ENCODE measurements at places on chromosomes 16 and 17.
A peak's percentile ranks its signal among the peaks of the same experiment; 100 is the strongest.

GRCh38 chr17:68108313-68109000 is 72.9 kb downstream of the KPNA2 start:
- DNase-seq = no peak

DNA sequence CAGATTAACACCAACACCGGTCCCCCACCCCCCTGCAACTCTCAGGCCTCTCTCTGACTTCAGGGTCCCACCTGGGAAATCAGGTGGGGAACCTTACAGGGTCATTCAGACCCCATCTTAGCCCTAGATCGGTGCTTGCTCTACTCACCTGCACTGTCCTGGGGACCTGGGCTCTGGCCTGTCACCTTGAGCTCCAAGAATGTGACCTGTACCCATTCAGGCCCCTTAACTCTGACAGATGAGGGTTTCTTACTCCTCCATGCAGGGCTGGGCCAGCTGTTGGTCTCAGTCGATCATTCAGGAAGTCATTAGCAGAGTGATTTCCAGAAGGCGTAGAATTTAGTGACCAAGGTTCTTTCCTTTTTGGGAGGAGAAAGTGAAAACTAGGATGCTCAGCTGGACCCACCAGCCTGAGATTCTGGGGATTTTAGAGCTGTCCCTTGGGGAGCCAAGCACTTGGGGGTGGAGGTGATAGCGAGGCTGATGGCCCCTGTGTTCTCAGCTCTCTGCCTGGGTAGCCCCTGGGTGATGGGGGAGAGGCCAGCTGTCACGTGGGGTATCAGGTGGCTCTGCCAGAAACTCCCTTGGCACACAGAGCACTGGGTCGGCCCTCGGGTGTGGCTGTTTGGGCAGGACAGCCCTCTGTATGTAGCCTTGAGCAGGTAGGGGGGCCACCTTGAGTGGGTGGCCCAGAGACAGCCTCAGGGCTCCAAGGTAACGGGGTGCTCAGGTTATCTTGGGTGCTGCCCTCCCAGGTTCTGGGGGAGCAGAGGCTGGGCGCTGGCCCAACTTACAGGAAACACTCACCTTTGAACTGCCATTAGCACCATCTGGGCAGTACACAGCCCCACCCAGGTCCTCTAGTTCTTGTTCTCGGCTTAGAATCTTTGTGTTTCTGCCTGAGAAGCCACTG is 724 bp downstream of the MVP start:
- DNase-seq = no peak

DNA sequence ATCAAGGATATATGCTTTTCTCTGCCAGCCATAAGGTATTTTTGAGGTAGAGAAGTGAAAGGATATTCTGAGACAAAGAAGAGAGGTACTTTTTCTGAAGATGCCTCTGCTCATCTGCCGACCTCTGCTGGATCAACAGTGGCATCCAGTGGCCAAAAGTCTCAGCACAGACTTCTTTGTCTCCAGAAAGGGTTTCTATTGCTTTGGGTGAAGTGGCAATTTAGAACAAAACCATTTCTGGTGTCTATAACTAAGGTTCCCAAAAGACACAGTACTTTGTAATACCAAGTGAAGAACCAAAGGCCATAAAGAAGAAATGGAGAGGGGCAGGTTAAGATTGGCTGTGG is 155.2 kb upstream of the C17orf78 start:
- DNase-seq = peak; percentile 46

DNA sequence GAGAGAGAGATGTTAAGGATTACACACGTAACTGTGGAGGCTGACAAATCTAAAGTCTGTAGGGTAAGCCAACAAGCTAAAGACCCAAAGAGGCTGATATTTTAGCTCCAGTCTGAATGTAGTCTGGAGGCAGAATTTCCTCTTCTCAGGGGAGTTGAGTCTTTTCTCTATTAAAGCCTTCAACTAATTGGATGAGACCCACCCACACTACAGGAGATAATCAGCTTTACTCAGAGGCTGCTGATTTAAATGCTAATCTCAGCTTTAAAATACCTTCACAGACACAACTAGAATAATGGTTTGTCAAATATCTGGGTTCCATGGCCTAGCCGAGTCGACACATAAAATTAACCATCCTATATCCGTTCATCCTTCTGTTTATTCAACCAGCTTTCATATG is 204.3 kb upstream of the PSMD7 start:
- no peak for DNase-seq

- no peak for DNase-seq
Observed at GRCh38 chr16:52066962-52067361, 480.0 kb downstream of the TOX3 start.

DNA sequence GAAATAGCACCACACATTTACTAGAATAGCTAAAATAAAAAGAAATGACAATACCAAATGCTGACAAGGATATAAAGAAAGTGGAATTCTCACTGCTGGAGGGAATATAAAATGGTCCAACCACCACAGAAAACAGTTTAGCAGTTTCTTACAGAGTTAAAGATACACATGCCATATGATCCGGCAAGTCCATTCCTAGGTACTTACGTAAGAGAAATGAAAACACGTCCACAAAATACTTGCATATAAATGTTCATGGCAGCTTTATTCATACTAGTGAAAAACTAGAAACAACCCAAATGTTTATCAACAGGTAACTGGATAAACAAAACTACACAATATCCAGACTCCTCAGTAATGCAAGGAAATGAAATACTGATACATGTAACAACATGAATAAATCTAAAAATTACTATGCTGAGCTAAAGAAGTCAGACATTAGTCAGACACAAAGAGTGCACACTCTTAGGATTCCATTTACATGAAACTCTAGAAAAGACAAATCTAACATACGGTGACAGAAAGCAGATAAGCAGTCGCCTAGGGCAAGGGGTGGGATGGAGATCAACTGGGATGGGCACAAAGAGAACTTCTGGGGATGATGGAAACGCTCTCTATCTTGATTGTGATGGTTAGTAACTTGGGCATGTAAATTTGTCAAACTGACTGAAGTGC is 76.4 kb downstream of the SMG6 start:
- DNase-seq = no peak

GRCh38 chr17:64497565-64498035 is 746 bp upstream of the POLG2 start:
- DNase-seq = no peak

GRCh38 chr16:74186561-74186971 is 110.0 kb upstream of the PSMD7 start:
- DNase-seq = no peak

GRCh38 chr16:19138601-19139000 is 24.8 kb downstream of the ITPRIPL2 start:
- peak; percentile 52 for DNase-seq

DNA sequence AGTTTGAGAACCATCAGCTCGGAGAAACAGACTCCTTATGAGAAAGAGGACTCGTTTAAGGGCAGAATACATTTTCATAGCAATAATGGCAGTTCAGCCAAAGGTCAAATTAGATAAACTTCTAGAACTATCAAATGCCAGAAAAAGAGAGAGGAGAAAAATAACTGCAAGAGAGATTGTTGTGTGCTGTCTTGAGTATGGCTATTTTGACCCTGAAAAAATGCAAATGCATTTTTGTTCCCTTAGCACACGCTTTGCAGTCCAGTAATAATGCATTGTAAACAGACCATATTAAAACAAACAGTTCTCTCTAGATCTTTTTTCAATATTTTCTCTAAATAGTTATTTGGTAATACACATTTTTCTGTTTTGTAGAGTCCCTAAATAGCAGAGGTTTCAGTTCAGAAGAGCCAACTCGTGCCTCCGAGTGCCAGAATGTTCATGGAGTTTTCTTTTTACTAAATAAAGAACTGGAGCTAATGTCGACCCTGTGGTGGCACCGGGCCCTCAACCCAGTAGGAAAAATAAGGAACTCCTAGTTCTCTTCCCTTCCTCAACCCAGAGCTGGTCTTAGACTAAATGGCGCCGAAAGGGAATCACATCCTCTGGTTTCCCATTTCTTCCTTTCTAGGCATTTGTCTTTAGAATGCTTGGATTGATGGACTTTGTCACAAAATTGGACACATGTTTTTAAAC is 298.0 kb downstream of the MAP2K4 start:
- DNase-seq = no peak

DNA sequence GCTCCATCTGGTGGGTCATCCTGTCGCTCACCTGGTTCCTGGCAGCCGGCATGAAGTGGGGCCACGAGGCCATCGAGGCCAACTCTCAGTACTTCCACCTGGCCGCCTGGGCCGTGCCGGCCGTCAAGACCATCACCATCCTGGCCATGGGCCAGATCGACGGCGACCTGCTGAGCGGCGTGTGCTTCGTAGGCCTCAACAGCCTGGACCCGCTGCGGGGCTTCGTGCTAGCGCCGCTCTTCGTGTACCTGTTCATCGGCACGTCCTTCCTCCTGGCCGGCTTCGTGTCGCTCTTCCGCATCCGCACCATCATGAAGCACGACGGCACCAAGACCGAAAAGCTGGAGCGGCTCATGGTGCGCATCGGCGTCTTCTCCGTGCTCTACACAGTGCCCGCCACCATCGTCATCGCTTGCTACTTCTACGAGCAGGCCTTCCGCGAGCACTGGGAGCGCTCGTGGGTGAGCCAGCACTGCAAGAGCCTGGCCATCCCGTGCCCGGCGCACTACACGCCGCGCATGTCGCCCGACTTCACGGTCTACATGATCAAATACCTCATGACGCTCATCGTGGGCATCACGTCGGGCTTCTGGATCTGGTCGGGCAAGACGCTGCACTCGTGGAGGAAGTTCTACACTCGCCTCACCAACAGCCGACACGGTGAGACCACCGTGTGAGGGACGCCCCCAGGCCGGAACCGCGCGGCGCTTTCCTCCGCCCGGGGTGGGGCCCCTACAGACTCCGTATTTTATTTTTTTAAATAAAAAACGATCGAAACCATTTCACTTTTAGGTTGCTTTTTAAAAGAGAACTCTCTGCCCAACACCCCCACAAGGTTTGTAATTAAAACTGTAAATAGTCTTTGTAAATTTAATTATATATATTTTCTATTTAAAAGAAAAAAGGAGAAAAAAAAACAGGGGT is 1.7 kb downstream of the FZD2 start:
- DNase-seq = no peak

GRCh38 chr17:58615768-58616659 is 75.8 kb downstream of the TEX14 start:
- DNase-seq = no peak

GRCh38 chr16:77344341-77344740 is 90.5 kb downstream of the ADAMTS18 start:
- DNase-seq = no peak

All from SJCRH30 (cell line).